ENCODE measurements at places on chromosomes 16 and 17.

GRCh38 chr16:13315642-13316427, 414.4 kb downstream of the SHISA9 start:
- no peak for DNase-seq

DNA sequence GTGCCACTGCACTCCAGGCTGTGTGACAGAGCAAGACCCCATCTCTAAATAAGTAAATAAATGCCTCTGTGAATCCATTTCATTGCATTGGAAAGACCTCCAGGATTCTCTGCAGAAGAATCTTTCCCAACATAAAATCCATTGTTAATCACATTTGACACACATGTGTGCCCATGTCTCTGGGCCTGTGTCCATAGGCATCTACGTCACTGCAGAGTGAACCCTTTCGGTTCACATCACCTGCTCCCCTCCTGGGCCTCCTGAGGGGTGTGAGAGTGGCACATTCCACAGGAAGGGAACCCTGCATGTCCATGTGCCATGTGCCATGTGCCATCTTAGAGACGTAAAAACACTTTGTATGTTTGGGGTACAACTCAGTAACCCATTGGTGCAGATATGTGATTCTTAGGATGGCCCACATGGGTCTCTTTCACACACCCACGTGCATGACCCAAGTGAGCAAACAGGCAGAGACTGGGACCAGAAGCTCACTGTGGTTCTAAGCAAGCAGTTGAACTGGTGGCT, 427.5 kb downstream of the MAF start:
- DNase-seq: no peak

GRCh38 chr16:16867973-16868372, 489.0 kb downstream of the NPIPA7 start:
- no peak for DNase-seq

DNA sequence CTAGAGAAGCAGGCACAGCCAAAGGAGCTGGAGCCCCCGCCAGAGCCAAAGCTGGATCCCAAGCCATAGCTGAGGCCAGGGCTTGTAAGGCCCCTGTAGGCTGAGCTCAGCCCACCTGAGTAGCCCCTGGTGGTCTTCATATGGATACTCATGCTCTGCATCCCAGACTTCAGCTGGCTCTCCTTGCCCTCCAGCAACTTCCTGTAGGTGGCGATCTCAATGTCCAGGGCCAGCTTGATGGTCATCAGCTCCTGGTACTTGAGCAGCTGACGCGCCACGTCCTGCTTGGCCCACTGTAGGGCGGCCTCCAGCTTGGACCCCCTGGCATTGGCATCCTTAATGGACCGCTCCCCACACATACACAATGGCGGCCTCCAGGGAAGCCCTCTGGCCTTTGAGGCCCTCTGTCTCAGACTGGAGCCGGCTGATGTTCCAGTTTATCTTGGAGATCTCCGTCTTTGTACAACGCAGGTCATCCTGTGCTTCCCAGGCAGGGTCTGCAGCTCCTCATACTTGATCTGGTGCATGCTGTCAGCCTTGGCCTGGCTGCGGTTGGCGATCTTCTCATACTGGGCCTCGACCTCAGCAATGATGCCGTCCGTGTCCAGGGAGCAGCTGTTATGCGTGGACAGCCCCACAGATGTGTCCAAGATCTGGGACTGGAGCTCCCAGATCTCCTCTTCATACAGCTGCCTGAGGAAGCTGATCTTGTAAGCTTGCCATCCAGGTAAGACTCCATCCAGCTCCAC, 28.9 kb downstream of the IKZF3 start:
- no peak for DNase-seq

GRCh38 chr17:44113868-44114840, 9.3 kb downstream of the HDAC5 start:
- no peak for DNase-seq

- no peak for DNase-seq
These were observed 478.2 kb upstream of the CDH11 start for GRCh38 chr16:65600046-65600445.

- DNase-seq: no peak
These were observed 526 bp downstream of the KIAA0513 start for GRCh38 chr16:85027958-85028684.

DNA sequence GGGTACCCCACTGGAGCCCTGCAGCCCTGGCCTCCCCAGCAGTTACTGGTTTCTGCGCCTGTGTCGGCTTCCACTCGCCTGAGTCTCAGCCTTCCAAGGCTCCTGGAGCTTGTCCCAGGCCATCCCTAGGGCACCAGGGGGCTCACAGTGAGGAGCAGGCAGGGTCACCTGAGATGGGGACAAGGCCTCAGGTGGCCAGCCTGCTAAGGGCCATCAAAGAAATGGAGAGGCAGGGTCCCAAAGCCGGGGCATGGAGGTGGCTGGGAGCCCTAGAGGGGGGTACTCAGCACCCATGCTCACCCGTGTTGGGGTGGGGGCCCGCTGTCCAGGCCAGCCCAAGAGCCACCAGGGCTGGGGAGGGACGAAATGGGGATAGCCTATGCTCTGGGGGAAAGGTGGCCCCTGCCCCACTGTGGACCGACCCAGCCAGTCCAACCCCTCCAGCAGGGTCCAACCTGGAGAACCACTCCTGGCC, 1.3 kb downstream of the FASN start:
- DNase-seq: no peak

GRCh38 chr17:82366749-82367148, 4.8 kb upstream of the UTS2R start:
- DNase-seq: no peak

GRCh38 chr16:1542166-1542500, 8.7 kb downstream of the TMEM204 start:
- DNase-seq: no peak

DNA sequence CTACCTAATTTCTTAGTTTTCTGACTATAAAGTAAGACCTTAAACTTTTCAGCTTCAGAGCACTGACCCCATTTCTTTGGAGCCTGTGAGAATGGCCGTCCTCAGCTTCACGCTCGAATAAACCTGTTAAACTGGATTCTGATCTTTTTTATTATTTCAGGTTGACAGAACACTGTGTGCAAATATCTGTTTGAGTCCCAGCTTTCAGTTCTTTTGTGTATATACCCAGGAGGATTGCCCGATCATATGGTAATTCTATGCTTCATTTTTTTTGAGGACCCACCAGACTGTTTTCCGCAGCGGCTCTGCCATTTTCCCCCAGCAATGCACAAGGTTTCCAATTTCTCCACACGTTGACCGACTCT, 19.8 kb upstream of the KCNH6 start:
- no peak for DNase-seq

- DNase-seq: no peak
These were observed 2.4 kb downstream of the EFNB3 start for GRCh38 chr17:7707446-7707845.

GRCh38 chr17:56933151-56933745, 19.4 kb upstream of the TRIM25 start:
- DNase-seq: no peak

- no peak for DNase-seq
These were observed 107.2 kb upstream of the DYNLRB2 start for GRCh38 chr16:80433623-80434022.

DNA sequence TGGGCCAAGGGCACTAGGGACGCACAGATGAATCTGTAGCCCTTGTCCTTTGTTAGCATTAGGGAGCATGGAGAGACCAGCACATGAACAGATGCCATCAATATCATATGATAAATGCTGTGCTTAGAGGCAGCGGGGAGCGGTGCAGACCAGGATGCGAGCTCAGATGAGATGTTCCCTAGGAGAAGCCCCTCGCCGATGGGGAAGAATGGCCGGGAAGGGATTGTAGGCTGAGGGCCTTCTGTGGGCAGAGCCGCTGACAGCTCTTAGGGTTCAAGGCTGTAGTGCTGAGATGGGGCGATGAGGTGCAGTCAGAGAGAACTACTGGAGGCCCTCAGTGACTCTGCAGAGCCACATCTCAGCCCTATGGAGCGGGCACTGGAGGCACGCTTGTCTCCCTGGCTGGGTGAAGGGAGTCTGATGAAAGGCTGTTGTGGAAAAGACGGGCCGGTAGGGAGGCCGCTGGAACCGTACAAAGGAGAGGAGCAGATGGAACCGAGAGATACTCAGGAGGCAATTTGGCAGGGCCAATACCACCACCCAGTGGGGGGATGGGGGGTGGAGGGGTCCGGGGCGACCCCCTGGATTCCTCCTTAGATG, 66.3 kb upstream of the ENDOV start:
- no peak for DNase-seq

GRCh38 chr16:75287708-75288107, 36.3 kb upstream of the BCAR1 start:
- DNase-seq: no peak

- DNase-seq: no peak
These were observed 16.3 kb upstream of the CBFA2T3 start for GRCh38 chr16:88993166-88993761.

- no peak for DNase-seq
These were observed 18.5 kb downstream of the RGS9 start for GRCh38 chr17:65155622-65156021.

- no peak for DNase-seq
These were observed 588 bp downstream of the APRT start for GRCh38 chr16:88810912-88811768.

DNA sequence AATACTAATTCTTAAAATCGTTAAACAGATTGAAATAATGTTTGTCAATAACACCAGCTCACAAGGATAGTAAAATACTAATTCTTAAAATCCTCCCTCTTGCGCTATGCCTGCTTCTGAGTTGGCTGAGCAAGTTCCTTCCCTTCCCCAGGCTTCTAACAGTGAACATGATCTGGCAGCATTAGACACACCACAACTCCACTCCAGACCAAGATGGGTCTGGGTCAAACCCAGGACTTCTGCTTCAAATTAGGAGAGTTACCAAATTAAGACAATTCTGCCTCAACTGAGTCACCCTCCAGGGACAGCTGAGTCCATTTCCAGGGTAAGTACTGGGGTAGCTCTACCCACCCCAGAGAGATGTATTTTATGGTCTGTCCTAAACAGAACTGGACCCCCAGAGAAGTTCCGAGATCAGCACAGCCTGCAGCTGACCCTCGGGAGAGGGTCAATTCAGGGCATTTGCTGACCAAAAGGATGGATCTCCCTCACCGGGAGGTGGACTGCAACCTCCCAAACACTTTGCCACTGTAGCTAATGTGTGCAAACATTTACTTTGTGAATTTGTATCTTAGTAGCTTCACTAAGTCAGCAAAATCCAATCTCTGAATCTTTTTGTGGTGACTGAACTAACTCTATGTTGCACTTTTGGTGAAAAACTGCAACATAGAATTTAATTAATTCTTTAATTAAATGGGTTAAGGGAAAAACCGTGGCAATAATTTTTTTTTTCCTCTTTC, 48.8 kb downstream of the ADCY9 start:
- DNase-seq: no peak

DNA sequence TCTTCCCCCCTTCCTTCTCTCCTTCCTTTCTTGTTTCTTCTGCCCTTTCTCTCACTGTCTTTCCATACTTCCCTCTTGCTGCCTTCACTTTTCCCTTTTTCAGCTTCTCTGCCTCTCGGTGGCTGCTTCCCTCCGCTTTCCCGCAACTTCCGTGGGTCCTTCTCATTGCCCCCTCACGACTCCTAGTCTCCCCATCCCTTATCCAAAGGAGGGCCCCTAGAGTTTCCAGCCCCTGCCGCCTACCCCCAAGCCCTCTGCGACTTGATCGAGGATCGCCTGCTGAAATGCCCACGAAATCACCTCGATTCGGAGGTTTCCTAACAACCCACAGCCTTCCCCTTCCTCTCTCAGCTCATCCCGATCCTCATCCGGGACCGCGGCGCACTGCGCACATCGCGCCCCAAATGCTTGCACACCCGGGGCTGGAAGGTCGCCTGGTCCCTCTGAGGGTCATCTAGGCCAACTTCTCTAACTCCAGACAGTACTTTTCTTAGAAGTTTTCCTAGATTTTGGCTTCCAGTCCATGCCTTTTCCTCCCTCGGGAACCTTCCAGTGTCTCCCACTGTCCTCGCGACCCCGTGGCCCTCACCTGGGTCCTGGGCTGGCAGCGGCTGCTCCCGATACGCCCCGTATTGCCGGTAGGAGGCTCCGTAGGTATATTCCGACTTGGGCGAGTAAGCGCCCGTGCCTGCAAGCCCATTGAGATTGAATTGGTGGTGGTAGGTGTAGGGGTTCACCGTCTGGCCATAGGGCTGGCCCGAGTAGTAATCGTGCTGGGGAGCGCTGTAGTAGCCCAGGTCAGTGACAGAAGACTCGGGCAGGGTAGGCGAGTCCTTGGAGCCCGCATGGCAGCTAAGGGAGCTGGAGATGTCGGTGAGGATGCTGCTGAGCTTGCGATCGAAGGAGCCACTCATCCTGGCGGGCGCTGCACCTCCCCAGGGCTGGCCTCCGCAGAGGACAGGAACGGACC, 654 bp downstream of the DLX3 start:
- no peak for DNase-seq

DNA sequence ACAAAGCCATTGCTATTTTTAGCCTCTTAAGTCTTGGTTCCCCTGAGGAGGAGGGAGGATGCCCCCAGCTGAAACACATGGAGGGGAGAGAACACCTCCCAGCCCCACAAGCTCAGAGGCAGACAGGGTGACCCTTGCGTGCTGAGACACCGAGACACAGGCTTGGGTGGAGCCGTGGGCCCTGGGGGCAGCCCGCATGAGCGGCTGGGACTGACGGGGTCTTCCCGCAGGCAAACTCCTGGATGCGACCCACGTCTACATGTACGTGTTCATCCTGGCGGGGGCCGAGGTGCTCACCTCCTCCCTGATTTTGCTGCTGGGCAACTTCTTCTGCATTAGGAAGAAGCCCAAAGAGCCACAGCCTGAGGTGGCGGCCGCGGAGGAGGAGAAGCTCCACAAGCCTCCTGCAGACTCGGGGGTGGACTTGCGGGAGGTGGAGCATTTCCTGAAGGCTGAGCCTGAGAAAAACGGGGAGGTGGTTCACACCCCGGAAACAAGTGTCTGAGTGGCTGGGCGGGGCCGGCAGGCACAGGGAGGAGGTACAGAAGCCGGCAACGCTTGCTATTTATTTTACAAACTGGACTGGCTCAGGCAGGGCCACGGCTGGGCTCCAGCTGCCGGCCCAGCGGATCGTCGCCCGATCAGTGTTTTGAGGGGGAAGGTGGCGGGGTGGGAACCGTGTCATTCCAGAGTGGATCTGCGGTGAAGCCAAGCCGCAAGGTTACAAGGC, 9.8 kb downstream of the SLC16A3 start:
- DNase-seq: no peak

- DNase-seq: no peak
These were observed at the start of gene CHRNB1 for GRCh38 chr17:7444682-7445618. Gene CHRNB1 (plus strand): TSS chr17:7445061. CDS start chr17:7445128, 67 bp downstream.

DNA sequence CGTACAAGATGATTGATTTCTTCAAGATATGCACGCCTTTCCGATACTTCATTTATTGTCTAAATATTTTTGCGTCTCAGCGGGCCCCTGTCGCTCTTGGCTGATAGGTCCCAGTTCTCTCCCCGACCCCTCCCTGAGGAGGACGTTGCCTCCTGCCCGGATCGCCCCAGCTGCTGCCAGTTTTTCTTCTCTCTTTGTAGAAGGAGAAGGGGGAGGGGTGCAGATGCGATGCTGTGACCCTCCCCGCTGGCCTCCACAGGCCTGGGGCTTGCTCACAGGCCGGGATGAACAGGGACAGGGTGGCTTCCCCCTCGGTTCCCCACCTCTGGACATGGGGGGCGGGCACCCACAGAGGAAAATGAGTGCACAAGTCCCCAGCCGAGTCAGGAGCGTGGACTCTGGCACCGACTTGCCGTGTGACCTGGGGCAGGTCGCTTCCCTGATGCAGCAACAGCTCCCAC, 53.6 kb upstream of the ZC3H18 start:
- no peak for DNase-seq

Data from stimulated activated CD4-positive, alpha-beta T cell treated with anti-CD3 and anti-CD28 coated beads, TNF-alpha, amount 100 ng/mL, for 1 hour (primary cell).